ENCODE measurements at places on chromosomes 7 and 10. TPM values are rescaled to one million over a fixed set of nuclear protein-coding genes. Genes with fewer than 3 reads are reported as not detected.
A peak's percentile ranks its signal among the peaks of the same experiment; 100 is the strongest.

DNA sequence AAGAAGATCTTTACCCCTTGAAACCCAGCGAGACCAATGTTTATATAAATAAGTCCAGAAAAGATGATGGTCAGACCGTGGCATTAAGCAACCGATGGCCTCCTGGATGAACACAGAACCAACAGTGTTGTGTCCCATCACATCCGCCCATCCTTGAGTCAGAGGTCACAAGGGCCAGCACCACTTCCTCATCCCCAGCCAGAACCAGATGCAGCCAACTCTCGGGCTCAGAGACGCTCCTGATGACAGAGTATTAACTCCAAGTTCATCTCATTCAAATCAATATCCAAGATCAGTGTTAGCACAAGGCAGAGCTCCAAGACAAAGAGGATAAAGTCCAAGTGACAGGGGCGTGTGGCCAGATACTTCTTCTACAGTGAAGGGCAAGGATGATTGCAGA is 63.5 kb downstream of the FAM53B start:
- DNase-seq: no peak

DNA sequence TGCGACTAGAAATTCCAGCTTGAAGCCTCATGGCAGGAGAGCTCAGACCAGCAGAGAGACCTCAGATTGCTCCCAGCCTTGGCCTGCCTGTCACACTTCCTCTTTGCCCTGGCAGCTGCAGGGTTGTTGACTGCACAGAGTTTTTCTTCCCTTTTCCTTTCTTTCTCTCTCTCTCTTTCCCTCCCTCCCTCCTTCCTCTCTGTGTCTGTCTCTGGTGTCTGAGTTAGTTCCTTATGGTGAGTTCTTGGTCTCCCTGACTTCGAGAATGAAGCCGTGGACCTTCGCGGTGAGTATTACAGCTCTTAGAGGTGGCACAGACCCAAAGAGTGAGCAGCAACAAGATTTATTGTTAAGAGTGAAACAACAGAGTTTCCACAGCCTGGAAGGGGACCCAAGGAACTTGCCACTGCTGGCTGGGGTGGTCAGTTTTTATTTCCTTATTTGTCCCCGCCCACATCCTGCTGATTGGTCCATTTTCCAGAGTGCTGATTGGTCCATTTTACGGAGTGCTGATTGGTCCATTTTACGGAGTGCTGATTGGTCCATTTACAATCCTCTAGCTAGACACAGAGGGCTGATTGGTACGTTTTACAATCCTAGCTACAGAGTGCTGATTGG is 266.3 kb downstream of the RPS24 start:
- no peak for DNase-seq

- DNase-seq: no peak
Observed at GRCh38 chr10:43046288-43046991, 30.4 kb upstream of the RET start.

- DNase-seq: no peak
Observed at GRCh38 chr10:4803822-4804221, 22.2 kb upstream of the AKR1E2 start.

- no peak for DNase-seq
Observed at GRCh38 chr7:50781381-50782293, 1.1 kb downstream of the GRB10 start.

SFXN2 gene
- 7.0 TPM for total RNA-seq

DNA sequence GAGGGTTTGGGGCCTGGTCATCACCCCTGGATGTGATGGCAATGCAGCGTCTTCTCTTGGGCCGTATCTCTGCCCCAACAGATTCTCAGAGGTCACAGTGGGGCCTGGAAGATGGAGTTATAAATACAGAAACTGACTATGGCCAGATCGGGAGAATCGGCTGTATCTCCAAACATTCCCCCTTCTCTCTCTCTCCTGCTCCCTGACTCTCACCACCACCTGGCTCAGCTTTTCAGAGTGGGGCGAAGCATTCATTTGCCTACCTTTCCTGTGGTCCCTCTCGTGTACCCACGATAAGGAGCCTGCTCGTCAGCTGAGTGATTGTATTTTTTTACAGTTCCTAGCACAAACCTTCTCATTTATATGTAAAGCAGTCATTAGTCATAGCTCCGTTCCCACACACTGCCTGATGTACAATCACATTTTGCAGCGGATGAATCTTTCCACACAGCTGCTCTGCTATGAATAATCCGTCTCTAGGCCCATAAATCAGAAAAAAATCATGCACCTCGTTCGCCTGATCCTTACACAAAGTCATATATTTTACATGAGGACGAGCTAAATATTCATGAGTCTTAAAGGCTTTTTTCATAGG is 23.2 kb upstream of the BTRC start:
- DNase-seq: peak; percentile 53

DNA sequence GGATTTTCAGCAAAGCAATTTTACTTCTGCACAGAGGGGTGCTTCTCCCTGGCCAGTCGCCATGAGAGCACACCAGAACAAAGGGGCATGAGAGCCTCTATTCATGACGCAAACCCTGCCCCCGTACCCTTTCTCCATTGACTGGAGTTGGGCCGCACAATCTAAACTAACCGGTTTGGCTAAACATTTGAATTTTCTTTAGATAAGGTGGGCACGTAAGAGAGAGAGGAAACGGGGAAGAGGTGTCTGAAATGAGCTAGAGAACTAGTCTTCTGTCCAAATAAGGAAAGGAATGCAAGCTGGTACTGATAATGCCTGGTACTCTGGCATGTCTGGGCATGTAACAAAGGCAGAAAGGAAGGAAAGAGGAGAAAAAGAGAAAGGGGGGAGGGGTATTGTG is 13.2 kb upstream of the SCIN start:
- DNase-seq: no peak

TAS2R4 gene
- 2.4 TPM for total RNA-seq

FAM25C gene
- not detected for total RNA-seq

- DNase-seq: peak; percentile 44
Observed at GRCh38 chr10:92839191-92840085, 8.9 kb upstream of the EXOC6 start.

NACAD gene
- total RNA-seq: 5.1 TPM

HOGA1 gene
- 7.3 TPM for total RNA-seq

ITGA8 gene
- 18.8 TPM for total RNA-seq

GIMAP5 gene
- total RNA-seq: 23.8 TPM

DNA sequence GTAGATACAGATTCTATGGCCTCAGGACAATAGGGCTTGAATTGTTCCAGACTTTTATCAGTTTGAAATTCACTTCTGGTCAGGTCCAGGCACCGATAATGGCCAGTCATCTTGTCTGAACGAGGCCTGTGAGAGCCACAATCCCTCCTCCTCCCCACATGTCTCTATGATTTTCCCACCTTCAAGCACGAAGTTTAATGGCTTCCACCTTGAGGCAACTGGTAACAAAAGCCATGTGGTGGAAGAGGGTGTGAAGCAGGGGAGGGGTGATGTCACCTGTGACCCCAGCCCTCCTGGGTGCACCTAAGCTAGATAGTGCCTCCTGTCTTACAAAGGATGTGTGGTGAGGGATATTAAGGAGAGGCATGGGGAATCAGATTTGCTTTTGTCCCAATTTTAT is 89.2 kb downstream of the PCGF5 start:
- DNase-seq: no peak

STEAP2 gene
- total RNA-seq: 15.5 TPM

DNA sequence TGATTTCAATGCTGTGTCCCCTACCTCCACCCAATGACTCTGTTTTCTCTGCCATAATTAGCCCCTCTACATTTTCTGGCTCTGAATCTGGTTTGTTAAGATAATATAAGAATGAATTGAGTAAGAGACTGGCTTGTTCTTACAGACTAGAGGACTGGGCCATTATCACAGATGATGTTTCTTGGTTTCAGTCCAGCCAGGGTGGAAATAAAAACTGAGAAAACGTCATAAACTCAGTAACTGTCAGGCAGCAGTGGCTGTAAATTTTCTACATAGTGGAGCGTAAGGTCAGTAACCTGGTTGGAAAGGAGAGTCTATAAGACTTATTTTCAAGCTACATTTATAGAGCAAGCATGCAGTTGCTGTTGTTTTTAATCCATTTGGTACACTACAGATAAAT is 485.4 kb downstream of the HTR7 start:
- DNase-seq: no peak

GRCh38 chr10:93073539-93074146 is at the start of gene CYP26A1:
CYP26A1 (plus strand) TSS chr10:93073893; CDS start chr10:93073935, 42 bp downstream.
- DNase-seq: no peak

FFAR4 gene
- not detected for total RNA-seq

DNA sequence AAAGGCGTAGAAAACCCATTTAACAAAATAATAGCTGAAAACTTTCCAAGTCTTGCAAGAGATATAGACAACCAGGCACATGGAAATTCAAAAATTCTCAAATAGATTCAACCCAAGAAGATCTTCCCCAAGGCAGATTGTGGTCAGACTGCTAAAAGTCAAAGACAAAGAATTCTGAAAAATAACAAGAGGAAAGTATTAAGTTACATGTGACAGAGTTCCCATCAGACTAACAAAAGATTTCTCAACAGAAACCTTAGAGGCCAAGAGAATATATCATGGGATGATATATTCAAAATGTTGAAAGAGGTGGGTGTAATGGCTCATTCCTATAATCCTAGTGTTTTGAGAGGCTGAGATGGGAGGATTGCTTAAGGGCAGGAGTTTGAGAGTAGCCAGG is 59.8 kb downstream of the TMEM178B start:
- no peak for DNase-seq

- no peak for DNase-seq
Observed at GRCh38 chr10:30185916-30186315, 126.5 kb upstream of the JCAD start.
